Daoy (cell line): ENCODE measurements at places on chromosomes 6 and 20.

DNA sequence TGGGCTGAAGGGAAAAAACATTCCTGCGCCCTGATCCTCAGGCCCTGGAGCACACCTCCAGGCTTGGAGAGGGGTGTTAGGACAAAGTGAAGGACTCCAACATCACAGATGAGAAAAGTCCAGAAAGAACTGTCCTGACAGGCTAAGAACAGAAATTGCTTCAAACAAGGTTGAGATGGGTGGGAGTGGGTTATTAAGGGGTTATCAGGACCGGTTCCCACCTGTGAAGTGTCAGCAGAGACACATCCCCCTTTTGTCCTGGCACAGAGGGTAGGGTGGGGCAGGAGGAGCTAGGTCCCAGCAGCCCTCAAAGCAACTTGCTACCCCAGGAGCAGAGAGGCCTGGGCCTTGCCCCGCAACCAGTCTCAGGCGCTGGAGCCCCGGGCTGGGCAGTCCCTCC, 3.5 kb downstream of the SPDEF start:
- no peak for DNase-seq

- no peak for DNase-seq
Measured at GRCh38 chr6:124983383-124984083, 21.3 kb downstream of the RNF217 start.

DNA sequence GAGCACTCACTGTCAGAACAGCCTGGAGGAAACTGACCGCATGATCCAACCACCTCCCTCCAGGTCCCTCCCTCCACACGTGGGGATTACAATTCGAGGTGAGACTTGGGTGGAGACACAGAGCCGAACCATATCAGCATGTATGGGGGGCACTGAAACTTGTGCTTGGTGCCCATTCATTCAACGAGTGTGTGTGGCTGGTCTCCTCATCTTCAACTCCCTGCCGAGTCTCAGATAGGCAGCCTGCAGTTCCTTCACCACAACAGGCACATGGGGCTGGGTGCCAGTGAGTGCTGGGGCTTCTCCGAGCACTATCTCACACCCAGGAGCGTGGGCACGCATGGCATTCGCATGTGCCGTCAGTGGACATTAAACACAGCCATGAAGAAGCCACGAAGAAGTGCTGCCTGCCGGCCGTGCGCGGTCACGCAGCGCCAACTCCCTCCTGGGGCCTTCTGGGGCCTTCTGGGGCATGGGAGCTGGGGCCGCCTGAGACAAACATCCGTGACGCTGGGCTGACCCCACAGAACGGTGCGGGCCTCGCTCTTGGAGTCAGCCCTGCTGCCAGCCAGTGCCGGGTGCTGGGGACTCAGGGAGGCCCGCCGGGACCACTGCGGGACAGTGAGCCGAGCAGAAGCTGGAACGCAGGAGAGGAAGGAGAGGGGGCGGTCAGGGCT, 714 bp upstream of the RTEL1 start:
- no peak for DNase-seq

GRCh38 chr6:98984121-98984520, 36.4 kb upstream of the FBXL4 start:
- no peak for DNase-seq

- DNase-seq: no peak
Measured at GRCh38 chr20:24227600-24227999, 239.0 kb upstream of the GGTLC1 start.

GRCh38 chr20:3470208-3470626, 601 bp upstream of the ATRN start:
- no peak for DNase-seq

DNA sequence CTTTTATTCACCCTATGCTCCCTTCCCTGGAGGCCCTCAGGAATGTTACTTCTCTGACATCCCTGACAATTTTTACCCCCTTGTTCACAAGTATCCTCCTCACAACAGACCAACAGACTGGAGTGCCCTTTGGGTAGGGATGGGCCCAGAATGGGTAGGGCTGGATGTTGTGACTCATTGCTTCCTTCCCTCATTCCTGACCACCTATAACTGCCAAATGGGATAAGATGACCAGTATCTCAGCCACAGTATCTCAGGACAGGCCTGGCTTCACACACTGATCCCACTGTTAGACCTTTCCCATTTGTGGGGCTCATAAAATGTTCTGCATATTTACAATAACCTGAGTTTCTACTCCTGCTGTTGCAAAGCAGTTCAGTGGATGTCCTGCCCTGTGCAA, 223.0 kb upstream of the LRFN2 start:
- peak; percentile 31 for DNase-seq

- peak; percentile 65 for DNase-seq
Measured at GRCh38 chr6:161353208-161353613, 79.3 kb upstream of the AGPAT4 start.

DNA sequence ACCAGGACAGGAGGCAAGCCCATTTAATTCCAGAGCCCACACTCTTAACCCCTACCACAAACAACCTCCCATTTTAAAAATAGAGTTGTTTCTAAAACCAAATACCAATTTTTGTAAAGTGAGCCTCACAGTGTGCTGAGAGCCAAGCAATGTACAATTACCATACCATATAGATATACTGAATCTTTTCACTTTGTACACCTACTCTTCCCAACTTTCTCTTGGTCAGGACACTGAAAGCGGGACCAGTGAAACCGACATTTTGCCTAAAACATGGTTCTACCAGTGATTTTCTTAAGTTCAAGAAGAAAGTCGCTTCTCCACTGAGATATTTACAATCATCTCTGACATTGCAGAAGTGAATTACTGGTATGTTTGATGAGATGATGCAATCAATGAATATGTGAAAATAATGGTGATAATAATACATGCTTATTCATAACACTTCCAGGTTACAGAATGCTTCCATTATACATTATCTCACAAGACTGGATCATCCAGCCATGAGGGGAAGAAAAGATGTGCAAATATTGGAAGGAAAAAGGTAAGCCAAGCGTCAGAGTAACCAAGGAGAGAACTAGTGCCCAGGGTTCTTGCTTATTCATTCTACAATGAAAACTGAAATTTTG, 74.1 kb downstream of the HIVEP2 start:
- no peak for DNase-seq

DNA sequence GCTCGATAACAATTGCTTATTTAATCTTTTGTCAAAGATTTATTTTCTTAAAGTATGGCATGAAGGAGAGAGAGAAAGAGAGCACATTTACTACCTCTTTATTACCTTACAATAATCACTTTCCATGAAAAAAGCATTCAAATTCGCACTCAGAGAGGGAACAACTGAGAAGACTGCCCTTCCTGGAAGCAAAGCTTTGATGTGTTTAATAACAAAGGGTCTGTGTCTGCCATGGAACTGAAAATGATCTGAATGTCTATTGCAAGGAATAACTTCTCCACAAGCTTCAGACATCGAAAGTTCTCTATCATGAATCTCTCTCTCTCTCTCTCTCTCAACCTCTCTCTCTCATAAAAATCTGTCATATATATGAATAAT, 308.9 kb downstream of the HDGFL1 start:
- no peak for DNase-seq

GRCh38 chr6:107821591-107821990, 2.5 kb downstream of the SCML4 start:
- no peak for DNase-seq

DNA sequence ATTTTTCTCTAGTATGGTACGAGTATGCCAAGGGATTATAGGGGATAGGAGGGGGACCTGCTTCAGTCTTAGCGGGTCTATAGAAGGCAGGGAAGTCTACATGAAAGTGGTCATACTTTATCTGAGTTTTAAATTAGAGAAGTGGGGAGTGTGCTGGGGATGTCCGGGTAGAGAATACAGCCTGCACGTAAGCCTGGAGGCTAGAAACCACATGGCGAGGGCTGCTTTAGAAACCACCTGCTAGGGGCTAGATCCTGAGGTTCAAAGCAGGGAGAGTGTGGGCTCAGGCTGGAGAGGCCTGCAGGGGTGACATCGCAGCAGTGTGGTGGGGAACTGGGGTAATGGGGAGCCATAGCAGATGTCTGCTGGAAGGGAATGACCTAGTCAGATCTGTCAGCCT, 85.2 kb downstream of the VEGFA start:
- DNase-seq: no peak

DNA sequence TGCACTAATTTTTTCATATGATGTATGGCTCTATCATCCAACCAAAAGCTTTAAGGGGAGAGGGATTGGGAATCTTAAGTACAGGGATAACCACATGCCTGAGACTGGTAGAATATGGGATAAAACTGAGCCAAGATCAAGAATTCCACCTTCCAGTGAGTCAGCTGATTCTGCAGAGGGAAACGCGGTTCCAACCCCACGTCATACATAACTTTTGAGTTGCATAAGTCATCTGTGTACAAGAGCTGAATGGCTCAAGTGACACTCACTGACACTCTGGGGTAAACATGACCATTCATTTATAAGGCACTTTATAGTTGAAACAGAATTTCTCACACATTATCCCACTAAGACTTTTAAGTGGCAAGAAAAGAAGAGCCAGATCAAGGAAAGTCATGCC, 16.4 kb downstream of the TRIM27 start:
- DNase-seq: peak; percentile 31

- DNase-seq: no peak
Measured at GRCh38 chr6:156989159-156989806, 212.1 kb downstream of the ARID1B start.

- DNase-seq: no peak
Measured at GRCh38 chr6:55957961-55958422, 82.6 kb upstream of the BMP5 start.

- peak; percentile 27 for DNase-seq
Measured at GRCh38 chr20:52191916-52192718, 538 bp upstream of the ZFP64 start.

DNA sequence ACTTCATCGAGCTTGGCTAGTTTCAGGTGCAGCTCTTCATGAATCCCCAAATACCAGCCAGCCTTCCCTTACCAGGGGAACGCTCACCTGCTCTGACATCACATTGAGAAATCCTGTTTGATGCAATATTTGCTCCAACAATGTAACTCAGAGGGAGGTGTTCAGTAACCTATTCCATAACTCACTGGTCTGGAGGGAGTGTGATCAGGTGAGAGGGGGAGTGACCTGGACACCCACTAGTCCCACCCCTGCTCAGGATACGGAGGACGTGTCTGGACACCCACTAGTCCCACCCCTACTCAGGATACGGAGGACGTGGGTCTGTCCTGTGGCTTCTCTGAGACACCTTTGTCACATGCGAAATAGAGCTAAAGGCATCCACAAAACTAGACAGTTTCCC, 70.3 kb downstream of the HUS1B start:
- DNase-seq: no peak

GRCh38 chr6:138857775-138858174, 61.9 kb downstream of the ECT2L start:
- DNase-seq: no peak

DNA sequence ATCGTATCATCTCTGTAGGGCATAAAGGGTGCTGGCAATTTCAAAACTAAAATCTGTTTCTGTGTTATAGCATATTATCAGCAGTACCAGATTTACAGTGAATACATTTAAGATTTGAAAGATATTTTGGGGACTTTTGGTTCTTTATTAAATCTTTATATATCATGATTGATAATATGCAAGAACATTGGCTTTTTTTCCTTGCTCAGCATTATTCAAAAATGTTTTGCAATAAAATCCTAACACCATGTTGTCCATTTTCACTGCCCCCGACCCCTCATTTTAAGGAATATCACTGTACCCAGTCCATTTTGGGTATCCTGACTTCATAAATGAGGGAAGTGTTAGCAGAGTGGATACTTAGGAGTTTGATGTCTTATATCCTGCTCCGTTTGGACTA, 16.3 kb downstream of the FARS2 start:
- no peak for DNase-seq

- DNase-seq: no peak
Measured at GRCh38 chr6:150251566-150252186, 108.8 kb downstream of the PPP1R14C start.

DNA sequence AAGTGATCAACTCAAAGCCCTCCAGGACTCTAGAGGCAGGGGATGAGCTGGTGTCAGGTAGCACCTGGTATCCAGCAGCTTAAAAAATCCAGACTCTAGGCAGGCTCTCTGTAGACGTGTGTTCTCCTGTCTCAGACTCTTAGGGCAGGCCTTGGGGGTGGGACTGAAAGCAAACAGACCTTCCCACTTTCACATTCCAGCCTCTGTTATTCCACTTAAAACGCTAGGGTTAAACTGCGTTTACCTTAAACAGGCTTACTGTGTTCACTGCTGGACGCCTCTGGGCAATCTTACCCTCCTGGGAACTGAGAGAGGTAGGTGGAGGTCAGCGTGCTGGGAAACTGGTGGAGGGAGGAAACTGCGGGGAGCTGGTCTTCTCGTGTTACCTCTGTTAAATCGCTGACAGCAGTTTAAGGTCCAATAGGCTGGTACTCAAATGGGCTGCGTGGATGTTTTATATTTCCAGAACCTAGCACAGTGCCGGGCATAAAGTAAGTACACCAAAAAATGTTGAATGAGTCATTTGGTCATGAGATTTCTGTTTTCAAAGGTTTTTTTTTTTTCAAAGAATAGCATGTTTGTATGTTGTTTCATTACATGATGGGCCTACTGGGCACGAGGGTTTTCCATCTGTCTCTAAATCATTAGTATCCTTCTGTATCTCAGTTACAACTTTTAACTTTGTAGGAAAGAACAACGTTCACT, at the start of gene GCNT2:
TSS of gene GCNT2 (plus strand) at position 248 of the 705 bp plus-strand sequence. CDS start 7,561 bp downstream, outside the sequence.
- peak; percentile 79 for DNase-seq

DNA sequence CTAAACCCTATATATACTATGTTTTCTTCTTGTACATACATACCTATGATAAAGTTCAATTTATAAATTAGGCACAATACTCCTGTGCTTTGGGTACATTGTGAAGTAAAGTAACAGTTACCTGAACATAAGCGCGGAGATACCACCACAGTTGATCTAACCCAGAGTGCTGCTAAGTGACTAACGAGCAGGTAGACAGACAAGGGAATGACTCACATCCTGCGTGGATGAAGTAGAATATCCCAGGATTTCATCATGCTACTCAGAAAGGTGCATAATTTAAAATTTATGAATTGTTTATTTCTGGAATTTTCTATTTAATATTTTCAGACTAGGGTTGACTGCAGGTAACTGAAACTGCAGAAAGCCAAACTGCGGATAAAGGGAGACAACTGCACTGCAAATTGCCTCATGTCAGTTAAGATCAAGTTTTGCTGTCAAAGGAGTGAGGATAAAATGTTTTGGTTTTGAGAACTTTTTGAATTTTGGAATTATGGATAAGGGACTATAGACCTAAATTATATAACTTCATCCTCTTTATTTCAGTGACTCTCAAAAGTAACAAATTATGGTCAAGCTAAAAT, 14.4 kb downstream of the MKKS start:
- DNase-seq: peak; percentile 50

DNA sequence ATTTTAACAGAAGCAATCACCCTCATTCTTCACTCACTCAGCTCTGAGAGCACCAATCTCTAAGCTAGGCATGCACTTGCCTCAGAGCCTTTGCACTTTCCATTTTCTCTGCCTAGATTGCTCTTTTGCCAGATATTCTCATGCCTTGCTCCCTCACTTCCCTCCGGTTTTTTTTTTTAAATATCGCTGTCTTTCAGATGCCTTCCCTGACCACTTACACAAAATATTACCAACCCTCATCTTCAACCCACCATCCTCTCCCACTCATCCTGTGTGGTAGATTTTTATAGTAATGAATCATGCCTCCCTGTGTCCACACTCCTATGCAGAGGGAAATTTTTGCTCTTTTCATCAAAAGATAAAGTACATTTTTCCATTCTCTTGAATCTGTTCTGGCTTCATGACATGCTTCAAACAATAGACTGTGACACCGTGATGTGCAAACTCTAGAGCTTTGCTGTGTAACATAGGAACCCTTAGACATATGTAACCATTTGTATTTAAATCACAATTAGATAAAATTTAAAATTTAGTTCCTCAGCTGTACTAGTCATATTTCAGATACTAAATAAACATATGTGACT, 437.1 kb downstream of the UTRN start:
- DNase-seq: peak; percentile 29
